ENCODE measurements at places on chromosomes 13 and 19.

DNA sequence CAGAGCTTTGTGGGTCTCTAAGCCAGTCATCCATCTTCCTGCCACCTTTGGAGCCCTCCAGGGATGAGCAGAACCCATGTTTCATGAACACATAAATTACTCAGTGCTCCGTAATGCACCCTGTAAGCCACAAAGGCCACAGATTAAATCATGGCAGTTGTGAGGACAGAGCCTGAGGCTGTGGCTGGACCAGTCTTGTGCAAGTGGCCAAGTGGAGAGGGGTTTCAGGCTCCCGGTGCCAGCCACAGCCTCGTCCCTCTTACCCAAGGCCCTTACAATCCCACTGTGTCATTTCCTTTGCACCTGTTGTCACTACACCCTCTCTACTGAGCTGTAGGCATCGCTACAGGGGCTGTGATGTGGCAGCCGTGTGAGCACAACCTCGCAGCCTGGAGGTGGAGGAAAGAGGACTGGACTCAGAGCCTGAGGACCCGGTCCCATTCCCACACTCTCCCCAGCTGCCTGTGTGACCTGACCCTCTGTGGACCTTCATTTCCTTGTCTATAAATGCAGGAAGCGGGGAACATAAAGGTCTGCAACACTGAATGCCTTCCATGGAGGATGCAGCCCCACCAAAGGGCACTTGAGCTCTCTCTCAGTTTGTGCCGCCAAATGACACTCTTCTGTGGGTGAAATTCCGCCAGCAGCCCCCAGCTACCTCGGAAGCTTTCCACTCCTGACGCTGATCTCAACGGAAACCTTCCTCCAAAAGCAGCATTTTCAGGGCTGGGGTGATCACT is 792.0 kb downstream of the UQCRFS1 start:
- no peak for DNase-seq

GRCh38 chr13:113089693-113090414 is 15.7 kb upstream of the F7 start:
- peak; percentile 19 for DNase-seq

DNA sequence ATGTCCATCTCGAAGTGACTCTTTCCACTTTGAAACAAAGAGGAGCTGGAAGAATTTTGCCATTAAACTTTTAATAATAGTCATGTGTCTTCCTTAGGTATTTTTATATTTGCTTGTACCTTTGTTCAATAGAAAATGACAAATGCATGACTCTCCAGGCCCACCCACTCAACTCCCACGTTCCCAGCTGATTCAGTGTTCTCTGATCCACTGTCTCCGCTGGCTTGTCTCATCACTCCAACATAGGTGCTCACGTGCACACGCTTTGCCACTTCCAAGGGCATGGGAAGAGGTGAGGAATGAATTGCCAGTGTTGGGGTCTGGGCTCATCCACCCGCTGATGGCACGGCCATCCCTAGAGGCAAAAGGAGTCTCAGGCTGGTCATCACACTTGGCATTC is 24.5 kb downstream of the RASL11A start:
- DNase-seq = no peak

- peak; percentile 79 for DNase-seq
These were observed 22.1 kb downstream of the ARID3A start for GRCh38 chr19:947707-948539.

- no peak for DNase-seq
These were observed 18.5 kb upstream of the KCTD4 start for GRCh38 chr13:45219123-45219891.

DNA sequence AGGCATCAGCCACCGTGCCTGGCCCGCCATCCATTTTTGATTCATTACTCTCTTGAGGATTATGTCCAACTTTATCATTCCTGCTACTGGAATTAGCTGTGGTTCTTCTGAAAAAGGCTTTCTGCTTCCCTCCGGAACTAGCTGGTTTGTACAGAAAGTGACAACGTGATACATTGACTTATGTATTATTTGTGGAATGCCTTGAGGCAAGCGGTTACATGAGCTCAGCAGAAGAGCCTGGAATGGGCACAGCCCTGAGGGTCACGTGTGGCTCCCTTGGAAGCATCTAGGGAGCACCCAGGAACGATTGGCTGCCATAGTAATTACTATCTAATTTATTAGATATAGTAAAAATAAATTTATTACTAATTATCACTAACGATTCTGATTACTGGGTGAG is 14.4 kb upstream of the RETN start:
- DNase-seq = no peak

- no peak for DNase-seq
These were observed 475.5 kb downstream of the TSHZ3 start for GRCh38 chr19:30873691-30874090.

GRCh38 chr19:12859546-12859945 is 21.2 kb downstream of the MAST1 start:
- no peak for DNase-seq

DNA sequence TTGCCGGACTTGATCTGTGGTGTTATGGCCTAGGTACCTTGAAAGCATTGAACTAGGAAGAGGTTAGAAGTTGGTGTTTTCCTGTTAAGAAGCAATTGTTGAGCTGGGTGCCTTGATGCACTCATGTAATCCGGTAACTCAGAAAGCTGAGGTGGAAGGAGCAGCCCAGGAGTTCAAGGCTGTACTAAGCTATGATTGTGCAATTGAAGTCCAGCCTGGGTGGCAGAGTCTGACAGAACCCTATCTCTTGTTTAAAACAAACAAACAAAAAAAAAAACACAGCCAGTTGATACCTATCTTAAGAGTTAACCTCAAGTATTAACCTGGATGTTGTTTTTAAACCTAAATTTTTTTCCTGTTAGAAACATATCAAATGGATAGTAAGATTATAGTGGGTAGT is 19.3 kb downstream of the SAFB start:
- DNase-seq = no peak

- DNase-seq = peak; percentile 90
These were observed 33.6 kb downstream of the ZNF383 start for GRCh38 chr19:37251308-37252229.

DNA sequence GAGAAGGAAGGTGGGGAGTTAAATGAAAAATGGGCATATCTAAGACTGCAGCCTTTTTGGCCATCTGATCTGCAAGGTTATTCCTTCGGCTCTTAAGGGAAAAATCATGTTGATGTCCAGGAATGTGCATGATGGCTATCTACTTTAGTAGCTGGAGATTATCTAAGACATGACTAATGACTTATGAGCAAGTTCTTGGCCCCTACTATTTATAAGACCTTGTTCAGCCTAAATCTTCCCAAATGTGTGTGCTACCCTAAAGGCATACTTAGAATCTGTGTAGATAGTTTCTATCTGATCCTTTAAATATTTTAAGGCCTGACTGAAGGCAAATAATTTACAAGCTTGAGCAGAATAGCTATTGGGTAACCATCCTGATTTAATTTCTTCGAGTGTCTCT is 41.8 kb upstream of the CD177 start:
- DNase-seq = no peak

- DNase-seq = no peak
These were observed 14.3 kb downstream of the CRX start for GRCh38 chr19:47836038-47836437.

DNA sequence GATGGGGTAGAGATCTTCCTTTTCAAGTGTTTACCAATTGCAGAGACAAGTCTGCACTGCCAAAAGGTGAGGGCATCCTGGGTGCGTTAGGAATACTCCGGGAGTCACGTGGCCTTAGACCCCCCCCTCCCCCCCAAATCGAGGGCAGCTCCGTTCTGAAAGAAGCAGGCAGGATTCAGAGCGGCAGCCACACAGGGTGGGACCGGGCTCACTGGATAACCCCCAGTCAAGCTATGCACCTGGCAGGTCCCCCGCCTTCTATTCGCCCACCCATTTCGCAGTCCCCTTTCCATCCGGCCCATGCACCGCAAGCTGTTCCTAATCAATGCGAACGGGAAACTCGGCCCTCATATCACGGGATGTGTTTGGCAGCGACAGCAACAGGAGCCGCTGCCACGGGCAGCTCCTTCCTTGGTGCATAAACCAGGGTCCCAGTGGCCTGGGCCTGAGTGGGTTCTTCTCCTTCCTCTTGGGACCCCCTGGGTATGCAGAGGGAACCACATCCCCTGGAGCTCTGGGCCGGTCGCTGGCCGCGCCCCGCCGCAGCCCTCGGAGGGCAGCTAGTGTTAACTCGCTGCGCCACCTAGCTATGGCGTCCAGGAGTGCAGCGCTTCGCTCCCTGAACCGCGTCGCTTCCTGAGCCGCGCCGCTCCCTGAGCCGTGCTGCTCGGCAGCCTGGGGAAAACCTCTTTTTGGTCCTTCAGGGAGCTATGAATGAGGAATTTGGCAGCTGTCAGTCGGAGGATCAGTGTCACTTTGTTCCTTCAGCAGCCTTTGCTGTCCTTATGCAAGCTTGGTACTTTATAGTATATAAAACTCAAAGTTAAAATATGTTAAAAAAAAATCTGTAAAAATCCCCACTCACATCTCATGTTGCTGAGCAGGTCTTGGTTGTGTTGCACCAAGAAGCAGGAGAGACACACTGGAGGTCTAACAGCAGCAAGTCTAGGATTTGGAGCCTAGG is 41.4 kb downstream of the LYL1 start:
- DNase-seq = peak; percentile 94

DNA sequence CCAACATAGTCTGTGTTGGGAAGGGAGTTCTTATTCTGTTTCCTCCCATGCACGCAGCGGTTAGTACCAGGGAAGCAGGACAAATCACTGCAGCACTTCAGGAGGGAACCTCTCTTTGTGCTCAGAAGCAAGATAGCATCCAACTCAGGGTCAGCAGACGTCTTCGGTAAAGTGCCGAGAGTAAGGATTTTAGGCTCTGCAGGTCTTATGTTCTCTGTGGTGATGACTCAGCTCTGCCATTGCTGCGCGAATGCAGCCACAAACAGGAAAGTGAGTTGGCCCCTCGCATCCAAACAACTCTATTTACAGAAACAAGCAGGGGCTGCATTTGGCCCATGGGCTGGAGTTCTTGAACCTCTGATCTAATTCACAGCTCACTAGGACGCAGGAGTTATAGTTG is 122.1 kb upstream of the SPATA13 start:
- DNase-seq = no peak

- no peak for DNase-seq
These were observed 359.3 kb downstream of the EFNB2 start for GRCh38 chr13:106176117-106176516.

DNA sequence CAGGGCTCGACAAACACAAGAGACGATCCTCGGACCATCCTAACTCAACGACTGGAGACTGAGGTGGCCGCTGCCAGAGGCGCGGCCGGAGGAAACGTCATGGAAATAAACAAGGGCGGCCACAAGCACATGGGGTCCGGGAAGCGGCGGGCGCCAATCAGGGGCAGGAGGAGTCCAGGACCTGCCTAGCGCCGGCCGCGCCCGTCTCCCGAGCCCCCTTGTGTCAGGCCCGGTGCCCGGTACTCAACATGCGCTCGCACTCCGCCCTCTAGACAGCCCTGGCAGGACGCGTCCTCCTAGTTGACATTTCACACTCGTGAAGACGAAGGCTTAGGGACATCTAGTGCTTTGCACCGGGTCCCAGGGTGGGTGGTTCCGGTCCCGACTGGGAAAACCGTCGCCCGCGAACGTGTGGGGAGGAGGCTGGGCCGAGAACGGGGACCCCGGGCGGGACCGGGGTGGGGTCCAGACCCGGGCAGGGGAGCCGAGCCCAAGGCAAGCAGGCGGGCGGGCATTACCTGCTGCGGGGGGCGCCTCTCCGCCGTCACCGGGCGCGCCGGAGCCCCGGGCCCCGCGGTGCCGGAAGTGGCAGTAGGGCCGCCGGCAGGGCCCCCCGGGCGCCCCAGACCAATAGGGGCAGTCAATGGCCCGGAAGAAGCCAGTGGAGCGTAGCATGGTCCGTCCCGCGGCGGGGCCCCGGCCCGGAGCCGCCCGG is 442 bp downstream of the REXO1 start:
- peak; percentile 54 for DNase-seq

All from left ventricle myocardium superior (tissue), 1 donor.